ENCODE measurements at places on chromosomes 7 and 10.

- DNase-seq: no peak
These were observed 129.6 kb upstream of the CCDC6 start for GRCh38 chr10:60035984-60036383.

DNA sequence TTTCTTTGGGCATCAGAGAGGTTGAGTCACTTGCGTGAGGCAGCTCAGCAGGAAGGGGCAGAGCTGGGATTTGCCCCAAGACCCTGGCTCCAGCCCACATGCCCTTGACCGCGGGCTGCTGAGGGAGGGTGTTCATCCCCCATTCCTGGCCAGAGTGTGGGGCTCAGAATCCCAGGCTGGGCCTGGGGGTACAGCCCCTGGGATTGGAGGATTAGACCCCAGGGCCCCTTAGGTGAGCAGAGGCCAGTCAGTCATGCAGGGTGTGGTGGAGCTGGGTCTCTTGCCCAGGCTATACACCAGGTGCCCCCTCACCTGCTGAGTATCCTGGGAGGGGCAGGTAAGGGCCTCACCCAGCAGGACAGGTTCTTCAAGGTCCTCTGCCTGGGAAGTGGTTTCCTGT, 68.4 kb upstream of the ZNF716 start:
- DNase-seq: no peak

GRCh38 chr7:70855373-70855772, 276.6 kb upstream of the GALNT17 start:
- no peak for DNase-seq

GRCh38 chr10:26982058-26982457, 118.2 kb downstream of the ANKRD26 start:
- no peak for DNase-seq

DNA sequence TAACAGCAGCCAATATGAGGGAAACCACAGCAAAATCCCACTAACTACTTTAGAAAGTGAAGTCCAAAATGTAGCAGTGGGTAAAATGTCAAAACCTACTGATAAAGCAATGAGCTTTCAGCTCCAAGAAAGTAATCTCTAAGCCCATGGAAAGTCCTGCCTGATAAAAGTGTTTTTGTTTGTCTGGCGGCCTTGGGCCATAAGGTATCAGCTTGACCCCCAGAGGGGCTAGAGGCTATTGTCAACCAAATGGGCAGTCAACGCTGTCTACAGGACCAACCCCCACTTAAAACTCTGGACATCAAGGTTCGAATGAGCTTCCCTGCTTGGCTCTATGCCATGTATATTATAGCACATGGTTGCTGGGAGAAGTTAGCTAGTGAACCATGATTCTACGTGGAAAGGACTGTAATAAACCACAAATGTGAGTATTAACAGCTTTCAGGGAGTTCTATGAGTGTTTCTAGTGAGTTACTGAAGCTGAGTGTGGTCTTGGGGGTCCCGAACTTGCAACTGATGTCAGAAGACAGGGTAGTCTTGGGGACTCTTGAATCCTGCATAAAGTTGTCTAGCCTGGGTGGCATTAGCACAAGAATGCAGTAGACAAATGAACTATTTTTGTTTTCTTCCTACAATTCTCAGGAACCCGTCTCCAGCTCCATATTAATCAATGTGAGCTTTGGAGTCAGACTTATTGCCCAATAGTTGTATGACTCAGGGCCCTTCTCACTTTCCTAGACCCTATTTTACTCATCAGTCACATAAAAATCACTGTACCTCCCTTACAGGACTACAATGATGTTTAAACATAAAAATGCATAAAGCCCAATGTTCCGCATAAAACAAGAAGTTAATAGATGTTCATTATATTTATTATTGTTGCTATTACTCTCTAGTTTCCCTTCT, 164.9 kb downstream of the DGKI start:
- DNase-seq: no peak

- no peak for DNase-seq
These were observed 12.9 kb upstream of the ITGB1 start for GRCh38 chr10:32970910-32971309.

GRCh38 chr7:85274454-85274853, 87.6 kb upstream of the SEMA3D start:
- no peak for DNase-seq

GRCh38 chr10:10149899-10150298, 867.8 kb upstream of the CELF2 start:
- DNase-seq: no peak

GRCh38 chr10:117464176-117464575, 78.4 kb upstream of the EMX2 start:
- no peak for DNase-seq

DNA sequence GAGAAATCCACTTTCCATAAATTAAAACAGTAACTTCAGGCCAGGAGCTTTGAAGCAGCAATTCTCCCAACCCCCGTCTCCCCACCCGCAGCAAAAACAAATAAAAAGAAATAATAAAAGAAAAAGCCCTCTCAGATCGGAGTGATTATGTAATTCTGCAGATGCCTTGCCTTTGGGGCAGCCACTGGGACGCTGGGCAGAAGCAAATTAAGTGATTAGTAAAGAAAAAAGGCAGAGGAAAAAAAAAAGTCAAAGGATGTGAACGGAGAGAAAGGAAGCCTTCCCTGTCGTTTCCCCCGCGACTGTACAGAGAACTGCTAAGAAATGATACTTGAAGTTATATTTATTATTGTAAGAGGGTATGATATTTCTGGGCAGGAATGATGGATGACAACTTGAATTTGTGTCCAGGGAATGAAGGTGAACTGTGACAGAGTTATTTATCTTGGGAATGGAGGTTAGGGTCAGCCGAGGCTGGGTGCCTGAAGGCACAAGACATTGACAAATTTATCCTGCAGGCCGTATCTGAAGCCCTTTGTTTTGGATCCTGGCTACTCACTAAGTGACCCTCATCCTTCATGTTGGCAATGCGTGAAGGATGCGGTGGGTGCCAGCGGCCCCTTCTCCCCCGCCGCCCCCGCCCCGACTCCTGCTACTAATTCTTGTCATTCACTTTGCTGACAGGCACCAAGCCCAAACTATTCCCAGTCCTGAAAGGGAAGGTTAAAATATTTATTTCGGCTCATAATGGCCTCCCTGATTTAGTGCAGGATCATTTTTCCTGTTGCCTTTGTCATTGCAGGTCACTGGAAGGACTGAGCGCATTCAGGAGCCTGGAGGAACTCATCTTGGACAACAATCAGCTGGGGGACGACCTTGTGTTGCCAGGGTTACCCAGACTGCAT, 604.0 kb downstream of the LRMDA start:
- DNase-seq: no peak

DNA sequence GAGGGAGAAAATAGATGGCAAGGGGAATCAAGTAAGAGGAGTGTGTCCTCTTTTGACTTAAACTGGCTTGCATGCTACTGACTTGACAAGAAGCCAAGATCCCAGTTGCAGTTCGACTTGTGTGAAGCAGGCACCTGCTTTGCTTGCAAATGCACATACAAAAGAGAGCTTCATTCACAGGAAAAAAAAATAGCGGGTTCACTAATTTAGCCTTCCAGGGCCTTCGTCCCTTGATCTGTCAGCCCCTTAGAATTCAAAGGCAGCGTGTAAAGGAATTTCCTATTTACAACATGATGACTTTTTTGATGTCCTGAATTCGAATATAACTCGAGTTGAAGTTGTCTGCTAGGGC, 192.1 kb downstream of the CELF2 start:
- DNase-seq: no peak

DNA sequence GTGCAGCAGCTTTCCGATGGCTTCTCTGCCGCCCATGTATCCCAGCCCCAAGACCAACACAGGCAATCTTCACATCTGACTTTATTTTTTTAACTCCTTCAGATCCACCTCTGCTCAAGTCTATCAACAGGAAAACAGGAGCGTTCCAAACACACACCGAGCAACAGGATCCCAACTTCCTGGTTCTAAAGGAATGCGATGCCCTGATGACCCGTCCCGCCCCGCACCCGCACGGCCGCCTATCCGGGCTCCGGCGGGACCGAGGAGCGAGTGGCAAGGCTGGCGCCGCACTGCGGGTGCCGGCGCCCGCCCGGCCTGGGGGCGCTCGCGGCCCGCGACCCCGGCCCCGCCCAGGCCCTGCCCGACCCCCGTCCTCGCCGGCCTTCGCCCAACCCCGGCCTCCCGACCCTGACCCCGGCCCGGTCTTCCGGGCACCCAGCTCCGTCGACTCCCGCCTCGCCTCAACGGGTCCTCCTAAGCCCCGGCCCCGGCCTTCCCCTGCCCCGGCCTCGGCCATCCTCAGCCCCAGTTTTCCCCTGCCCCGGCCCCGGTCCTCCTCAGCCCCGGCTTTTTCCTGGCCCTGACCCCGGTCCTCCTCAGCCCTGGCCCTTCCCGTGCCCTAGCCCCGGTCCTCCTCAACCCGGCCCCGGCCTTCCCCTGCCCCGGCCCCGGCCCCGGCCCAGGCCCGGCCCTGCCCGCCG, 730 bp downstream of the LARP4B start:
- no peak for DNase-seq

- peak; percentile 13 for DNase-seq
These were observed 5.6 kb upstream of the AQP1 start for GRCh38 chr7:30906014-30906413.

DNA sequence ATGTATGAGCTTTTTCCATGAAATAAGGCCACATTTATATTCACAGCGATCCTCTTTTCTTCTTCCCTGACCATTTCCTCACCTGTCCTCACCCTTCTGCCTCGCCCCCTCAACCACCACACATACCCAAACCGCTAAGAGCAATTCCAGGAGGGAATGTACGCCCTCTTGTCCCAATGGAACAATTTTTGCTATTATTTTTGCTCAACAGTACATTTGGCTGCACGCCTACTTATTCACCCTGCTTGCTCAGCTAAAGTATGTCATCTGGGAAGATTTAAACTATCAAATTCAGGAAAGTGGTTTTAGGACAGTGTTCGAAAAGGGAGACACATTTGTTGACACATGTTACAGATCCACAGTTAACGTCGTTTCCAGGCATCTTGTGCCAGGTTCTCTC, 252.7 kb downstream of the NEBL start:
- no peak for DNase-seq

GRCh38 chr7:33973231-33974015, 68.1 kb downstream of the BMPER start:
- no peak for DNase-seq

DNA sequence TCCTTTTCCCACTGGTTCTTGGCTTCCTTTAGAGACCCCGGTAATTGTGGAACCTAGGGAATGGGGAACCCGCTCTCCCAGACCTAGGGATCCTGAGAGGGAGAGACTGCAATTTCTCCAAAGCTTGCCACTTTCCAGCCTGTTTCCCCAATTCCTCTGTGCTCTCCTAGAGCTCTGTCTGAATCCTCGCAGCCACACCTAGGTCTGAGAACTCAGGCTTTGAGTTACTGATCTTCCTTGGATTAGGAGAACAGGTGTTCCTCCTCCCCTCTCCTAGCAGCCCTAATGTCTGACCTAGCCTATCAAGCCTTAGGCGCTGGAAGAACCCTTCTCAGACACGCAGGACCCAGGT, 20.0 kb downstream of the WNT8B start:
- no peak for DNase-seq

DNA sequence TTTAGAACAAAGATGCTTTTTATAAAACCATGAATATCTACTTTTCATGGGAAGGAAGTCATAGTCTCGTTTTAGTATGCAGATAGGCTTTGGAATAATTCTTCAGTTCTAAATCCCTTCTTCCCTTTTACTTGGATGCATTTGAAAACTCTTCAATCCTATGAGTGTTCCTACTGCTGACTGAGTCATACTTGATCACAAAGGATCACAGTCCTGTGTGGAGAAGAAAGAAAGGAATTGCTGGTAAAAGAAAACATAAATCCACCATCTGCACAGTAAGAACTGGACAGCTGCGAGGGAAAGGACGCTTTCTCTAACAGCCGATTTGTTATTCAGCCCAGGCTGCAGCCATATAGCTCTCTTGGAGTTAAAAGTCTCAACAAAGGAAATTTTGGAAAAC, 209.9 kb downstream of the SEMA3E start:
- DNase-seq: no peak

DNA sequence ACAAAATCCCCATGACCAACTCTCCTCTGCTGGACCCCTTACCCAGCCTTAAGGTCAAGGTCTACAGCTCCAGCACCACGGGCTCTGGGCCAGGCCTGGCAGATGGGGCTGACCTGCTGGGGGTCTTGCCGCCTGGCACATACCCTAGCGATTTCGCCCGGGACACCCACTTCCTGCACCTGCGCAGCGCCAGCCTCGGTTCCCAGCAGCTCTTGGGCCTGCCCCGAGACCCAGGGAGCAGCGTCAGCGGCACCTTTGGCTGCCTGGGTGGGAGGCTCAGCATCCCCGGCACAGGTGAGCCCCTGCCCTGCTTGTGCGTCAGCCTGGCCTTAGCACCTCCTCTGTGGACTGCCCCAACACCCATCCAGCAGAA, 27.5 kb upstream of the SLC29A3 start:
- DNase-seq: no peak

- no peak for DNase-seq
These were observed 125.6 kb downstream of the CYP26A1 start for GRCh38 chr10:93199191-93199751.

- no peak for DNase-seq
These were observed 6.3 kb downstream of the CISD1 start for GRCh38 chr10:58275261-58275660.

DNA sequence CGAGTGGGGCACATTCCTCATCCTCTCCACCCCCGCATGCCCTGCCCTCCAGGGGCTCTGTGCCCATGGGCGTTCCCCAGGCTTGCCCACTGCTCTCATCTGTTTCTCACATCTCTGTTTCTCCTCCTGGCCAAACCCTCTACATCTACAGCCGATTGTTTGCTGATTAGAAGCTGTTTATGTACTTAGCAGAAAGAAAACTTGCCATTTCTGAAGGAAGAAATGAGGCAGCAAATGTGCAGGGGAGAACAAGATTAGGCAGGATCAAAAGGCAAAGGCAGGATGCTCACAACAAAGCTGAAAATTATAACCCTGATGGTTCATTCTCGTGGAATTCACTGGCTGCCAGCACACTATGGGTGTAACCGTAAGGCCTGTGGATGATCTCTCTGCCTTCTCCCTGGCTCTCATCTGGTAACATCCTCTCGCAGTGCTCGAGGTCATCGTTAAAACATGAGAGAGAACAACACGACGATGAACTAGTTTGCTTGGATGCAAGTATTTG, 111.6 kb upstream of the KLF14 start:
- DNase-seq: no peak

DNA sequence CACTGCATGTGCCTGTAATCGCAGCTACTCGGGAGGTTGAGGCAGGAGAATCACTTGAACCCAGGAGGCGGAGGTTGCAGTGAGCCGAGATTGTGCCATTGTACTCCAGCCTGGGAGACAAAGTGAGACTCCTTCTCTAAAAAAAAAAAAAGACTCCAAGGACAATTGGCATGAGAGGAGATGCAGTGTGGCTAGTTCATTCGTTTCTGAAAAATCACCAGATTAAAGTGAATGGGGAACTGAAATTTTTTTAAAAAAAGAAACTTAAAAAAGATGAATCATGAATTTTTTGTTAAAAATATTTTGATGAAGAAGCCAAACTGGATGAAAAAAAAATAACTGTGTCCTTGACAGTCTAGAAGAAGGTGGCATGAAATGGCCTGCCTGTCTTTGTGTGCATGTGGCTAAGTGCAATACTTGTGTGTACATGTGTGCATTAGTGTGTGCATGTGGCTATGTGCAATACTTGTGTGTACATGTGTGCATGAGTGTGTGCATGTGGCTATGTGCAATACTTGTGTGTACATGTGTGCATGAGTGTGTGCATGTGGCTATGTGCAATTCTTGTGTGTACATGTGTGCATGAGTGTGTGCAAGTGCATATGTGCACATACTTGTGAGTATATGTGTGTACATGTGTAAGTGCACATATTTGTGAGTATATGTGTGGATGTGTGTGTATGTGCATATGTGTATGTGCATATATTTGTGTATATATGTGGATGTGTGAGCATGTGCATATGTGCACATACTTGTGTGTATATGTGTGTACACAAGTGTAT, 391.7 kb upstream of the KLF6 start:
- DNase-seq: no peak

- DNase-seq: no peak
These were observed 261.3 kb downstream of the TCERG1L start for GRCh38 chr10:131050162-131050766.

Measured in NCI-H345 (cell line).